ENCODE measurements at places on chromosomes 1 and 21. TPM values are rescaled to one million over a fixed set of nuclear protein-coding genes. Genes with fewer than 3 reads are reported as not detected.
A peak's percentile ranks its signal among the peaks of the same experiment; 100 is the strongest.

GRCh38 chr1:47764461-47765046, 232.6 kb downstream of the TRABD2B start:
- no peak for DNase-seq
- H3K36me3 ChIP-seq, result no peaks in the 10 kb centered on the region
- H3K4me1 ChIP-seq, result no peaks in the 10 kb centered on the region
- no peak overlapping the region for H3K27ac ChIP-seq
- no peak overlapping the region for H3K4me3 ChIP-seq
- H3K27me3 ChIP-seq, result peaks cover 2% of the 10 kb centered on the region

Gene ARHGEF16
- total RNA-seq, result not detected

Gene CYP4Z1
- total RNA-seq, result not detected

- H3K27ac ChIP-seq, result no peak overlapping the region
- H3K36me3 ChIP-seq, result peaks cover 31% of the 10 kb centered on the region
- no peak for DNase-seq
- H3K27me3 ChIP-seq, result no peaks in the 10 kb centered on the region
- H3K4me3 ChIP-seq, result no peak overlapping the region
These were observed 19.2 kb downstream of the MAST2 start for GRCh38 chr1:45822644-45823043.

DNA sequence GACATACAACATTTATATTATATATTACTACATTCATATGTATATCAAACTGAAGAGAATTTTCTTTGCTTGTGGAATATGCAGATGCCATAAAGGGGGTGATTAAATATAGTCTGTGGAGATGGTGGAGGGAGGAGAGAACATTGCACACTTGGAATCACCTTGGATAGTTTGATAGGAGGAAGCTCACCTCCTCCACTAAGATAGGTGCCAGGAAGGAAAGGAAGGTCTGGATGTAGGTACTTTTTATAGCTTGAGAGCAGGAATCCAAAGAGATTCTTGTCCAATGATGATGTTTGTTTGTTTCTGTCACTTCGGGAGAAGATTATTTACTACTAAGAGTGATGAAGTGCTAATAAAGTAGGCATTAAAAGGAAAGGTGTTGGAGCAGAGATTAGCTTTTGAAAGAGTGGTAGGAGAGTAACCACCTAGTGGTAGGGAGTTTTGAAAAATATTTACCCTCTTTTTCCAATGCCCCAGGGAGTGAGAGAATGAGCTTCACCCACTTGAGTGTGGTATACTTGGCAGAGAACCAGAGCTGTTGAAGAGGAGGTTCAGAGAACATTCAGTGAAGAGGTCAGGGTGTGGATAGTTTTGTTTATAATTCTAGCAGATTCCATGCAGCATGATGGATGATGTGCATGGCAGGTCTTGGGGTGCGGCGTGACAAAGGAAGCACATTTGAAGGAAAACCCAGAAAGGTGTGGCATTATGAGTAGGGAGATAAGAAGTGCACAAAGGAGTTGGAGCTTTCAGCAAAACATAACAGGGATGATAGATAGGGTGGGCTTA, 145.0 kb downstream of the PATJ start:
- no peaks in the 10 kb centered on the region for H3K27me3 ChIP-seq
- DNase-seq, result no peak
- no peak overlapping the region for H3K4me3 ChIP-seq
- no peak overlapping the region for H3K27ac ChIP-seq

DNA sequence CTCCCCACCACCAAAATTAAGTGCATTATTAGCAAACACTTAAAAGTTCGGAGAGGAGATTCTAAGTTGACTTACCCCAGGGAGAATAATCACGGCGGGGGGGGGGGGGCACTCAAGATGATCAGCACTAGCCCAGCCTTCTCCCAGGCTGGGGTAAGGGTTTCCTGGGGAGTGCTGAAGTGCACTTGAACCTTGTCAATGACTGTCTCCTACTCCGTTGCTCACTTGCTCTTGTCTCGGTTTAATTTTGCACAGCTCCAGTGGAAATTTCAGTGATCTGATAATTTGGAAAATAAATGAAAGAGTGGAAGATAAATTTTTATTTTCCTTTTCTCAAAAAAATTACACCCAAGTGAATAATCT, 59.2 kb downstream of the PBX1 start:
- no peak for DNase-seq
- H3K27ac ChIP-seq, result no peak overlapping the region
- no peaks in the 10 kb centered on the region for H3K27me3 ChIP-seq
- no peaks in the 10 kb centered on the region for H3K36me3 ChIP-seq

- peaks cover 46% of the 10 kb centered on the region for H3K36me3 ChIP-seq
- H3K4me3 ChIP-seq, result no peak overlapping the region
- no peaks in the 10 kb centered on the region for H3K27me3 ChIP-seq
- no peak for DNase-seq
- no peak overlapping the region for H3K27ac ChIP-seq
- peaks cover 21% of the 10 kb centered on the region for H3K4me1 ChIP-seq
These were observed 34.0 kb downstream of the EPRS1 start for GRCh38 chr1:220012259-220012658.

GRCh38 chr1:240987928-240988327, 369.1 kb downstream of the RGS7 start:
- no peak for DNase-seq
- H3K4me1 ChIP-seq, result no peaks in the 10 kb centered on the region
- no peak overlapping the region for H3K4me3 ChIP-seq
- no peaks in the 10 kb centered on the region for H3K27me3 ChIP-seq
- H3K27ac ChIP-seq, result no peak overlapping the region

DNA sequence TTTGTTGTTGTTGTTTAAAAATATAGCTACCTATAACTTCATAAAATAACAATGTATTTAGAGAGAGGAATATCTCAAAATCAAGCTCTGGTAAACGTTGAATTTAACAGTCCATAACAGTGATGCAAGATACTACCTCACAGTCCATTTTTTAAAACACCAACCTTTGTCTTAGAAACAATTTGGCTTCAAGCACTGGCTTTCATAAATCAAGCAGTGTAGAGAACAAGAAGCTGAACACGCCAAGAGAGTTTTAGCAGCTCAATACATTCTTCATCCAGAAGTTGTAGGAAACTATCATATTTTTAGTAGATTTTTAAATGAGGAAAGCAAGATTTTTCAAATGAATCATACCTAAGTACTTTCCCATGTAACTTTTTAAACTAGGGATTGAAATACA, 334.3 kb upstream of the ADAMTS5 start:
- H3K27me3 ChIP-seq, result no peaks in the 10 kb centered on the region
- no peaks in the 10 kb centered on the region for H3K4me1 ChIP-seq

- no peaks in the 10 kb centered on the region for H3K4me1 ChIP-seq
- DNase-seq, result no peak
- no peaks in the 10 kb centered on the region for H3K36me3 ChIP-seq
- no peak overlapping the region for H3K4me3 ChIP-seq
- no peaks in the 10 kb centered on the region for H3K27me3 ChIP-seq
- H3K27ac ChIP-seq, result no peak overlapping the region
These were observed 62.9 kb downstream of the SEC16B start for GRCh38 chr1:177907000-177907399.

Gene SSBP3
- 88.7 TPM for total RNA-seq

DNA sequence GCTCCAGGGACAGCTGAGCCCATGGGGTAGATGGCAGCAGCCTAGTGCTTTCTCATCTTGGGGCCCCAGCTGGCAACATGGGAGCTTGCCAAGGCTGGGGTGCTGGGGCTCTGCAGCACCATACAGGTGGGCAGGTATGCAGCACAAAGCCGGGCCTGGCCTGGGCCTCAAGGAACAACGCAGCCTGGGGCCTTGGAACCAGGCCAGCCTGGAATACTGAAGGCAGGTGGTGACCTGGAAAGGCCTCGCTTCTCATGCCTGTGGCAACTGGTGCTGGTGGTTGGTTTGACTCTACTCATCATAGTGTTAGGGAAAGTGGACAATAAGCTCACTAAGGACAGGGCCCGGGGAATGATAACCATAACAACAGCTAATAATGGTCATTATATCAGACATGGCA, 27.0 kb upstream of the SDHB start:
- no peaks in the 10 kb centered on the region for H3K36me3 ChIP-seq
- no peak overlapping the region for H3K27ac ChIP-seq
- no peak for DNase-seq

Gene TRIM62
- 9.9 TPM for total RNA-seq

Gene BNIPL
- total RNA-seq, result 2.0 TPM

GRCh38 chr1:27400082-27400962, 7.9 kb downstream of the GPR3 start:
- no peak overlapping the region for H3K4me3 ChIP-seq
- no peak for DNase-seq
- no peaks in the 10 kb centered on the region for H3K27me3 ChIP-seq
- no peak overlapping the region for H3K27ac ChIP-seq
- no peaks in the 10 kb centered on the region for H3K36me3 ChIP-seq
- peaks cover 11% of the 10 kb centered on the region for H3K4me1 ChIP-seq

Gene TFF3
- not detected for total RNA-seq

DNA sequence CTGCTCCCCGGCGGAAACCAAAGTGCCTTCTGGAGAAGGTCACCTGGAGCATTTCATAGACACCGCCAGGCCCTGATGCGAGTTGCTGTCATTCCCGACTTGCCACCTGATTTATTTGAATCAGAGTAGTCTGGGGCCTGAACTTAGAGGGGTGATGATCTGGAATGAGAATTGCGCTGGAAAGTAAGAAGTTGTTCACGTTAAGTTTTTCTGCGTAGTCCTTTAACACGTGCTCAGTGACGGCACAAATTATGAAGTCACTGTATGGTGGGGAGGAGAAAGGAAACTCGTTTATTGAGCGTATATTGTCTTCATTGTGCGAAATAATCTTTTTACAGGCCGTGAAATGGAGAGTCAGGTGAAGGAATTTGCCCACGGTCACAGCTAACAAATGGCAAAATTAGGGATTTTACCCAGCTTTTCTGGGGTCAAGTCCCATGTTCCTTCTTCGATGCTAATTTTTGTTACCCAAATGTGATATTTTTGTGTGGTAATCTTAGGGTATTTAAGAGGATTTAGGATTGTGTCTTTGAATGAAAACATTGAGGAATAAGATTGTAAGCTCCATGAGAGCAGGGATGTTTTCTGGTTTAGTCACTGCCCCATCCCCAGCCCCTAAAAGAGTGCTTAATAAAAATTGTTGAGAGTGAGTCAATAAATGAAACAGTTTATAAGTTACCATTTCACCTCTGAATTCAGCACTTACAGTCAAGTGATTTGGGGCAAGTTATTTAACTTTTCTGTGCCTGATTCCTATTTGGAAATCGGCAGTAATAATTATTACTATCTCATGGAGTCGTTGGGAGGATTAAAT, 46.4 kb upstream of the NBL1 start:
- peak overlapping the region; percentile 94 for H3K4me3 ChIP-seq
- peaks cover 52% of the 10 kb centered on the region for H3K4me1 ChIP-seq
- no peak for DNase-seq
- H3K36me3 ChIP-seq, result peaks cover 16% of the 10 kb centered on the region
- H3K27me3 ChIP-seq, result no peaks in the 10 kb centered on the region

Gene RGS1
- total RNA-seq, result 35.7 TPM

- H3K4me3 ChIP-seq, result no peak overlapping the region
- H3K27ac ChIP-seq, result no peak overlapping the region
- DNase-seq, result peak; percentile 71
- no peaks in the 10 kb centered on the region for H3K36me3 ChIP-seq
- H3K27me3 ChIP-seq, result peaks cover 13% of the 10 kb centered on the region
- peaks cover 19% of the 10 kb centered on the region for H3K4me1 ChIP-seq
These were observed 88.3 kb upstream of the SELENON start for GRCh38 chr1:25711555-25712298.

- peaks cover 3% of the 10 kb centered on the region for H3K27me3 ChIP-seq
- no peaks in the 10 kb centered on the region for H3K36me3 ChIP-seq
- H3K4me3 ChIP-seq, result no peak overlapping the region
- H3K4me1 ChIP-seq, result no peaks in the 10 kb centered on the region
- DNase-seq, result no peak
These were observed 388.8 kb downstream of the NTNG1 start for GRCh38 chr1:107529511-107530149.

- no peaks in the 10 kb centered on the region for H3K36me3 ChIP-seq
- no peak overlapping the region for H3K27ac ChIP-seq
- no peak overlapping the region for H3K4me3 ChIP-seq
These were observed 46.1 kb upstream of the KAZN start for GRCh38 chr1:14552246-14552965.

DNA sequence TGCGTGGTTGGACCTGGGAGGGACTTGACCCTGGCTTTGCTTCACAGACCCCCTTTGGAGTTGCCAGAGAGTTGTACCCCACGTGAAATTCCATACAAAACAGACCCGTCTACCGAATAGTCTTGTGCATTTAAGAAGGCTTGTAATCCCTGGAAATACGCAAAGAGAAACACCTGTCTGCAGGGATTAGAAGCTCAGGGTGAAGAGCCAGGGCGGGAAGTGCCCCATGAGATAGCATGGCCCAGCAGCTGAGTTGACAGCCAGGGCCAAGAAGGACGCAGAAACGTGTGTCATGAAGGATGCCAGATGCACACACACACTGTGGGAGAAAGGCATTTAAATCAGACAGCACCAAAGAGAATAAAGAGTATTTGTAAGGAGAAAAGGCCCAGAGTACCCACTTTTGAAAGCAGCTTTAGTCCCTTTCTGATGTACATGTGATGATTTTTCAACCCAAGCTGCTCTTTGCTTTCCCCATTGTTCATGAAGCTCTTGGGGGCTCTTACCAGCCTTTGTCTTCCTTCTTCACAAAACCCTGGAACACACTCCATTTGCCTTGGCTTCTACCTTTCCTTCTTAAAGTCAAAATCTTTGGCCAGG, 46.6 kb downstream of the PCP4 start:
- no peaks in the 10 kb centered on the region for H3K36me3 ChIP-seq
- H3K4me1 ChIP-seq, result no peaks in the 10 kb centered on the region
- H3K4me3 ChIP-seq, result no peak overlapping the region
- no peak for DNase-seq

Gene CD2
- total RNA-seq, result 444 TPM

- H3K27ac ChIP-seq, result no peak overlapping the region
- H3K4me1 ChIP-seq, result no peaks in the 10 kb centered on the region
These were observed 29.9 kb downstream of the MRAP start for GRCh38 chr21:32328595-32328994.

Gene IPO9
- total RNA-seq, result 64.7 TPM

GRCh38 chr1:17119076-17119772, at the start of gene PADI2:
Gene PADI2 (minus strand): TSS chr1:17119451. CDS start chr1:17119371, 80 bp downstream.
- H3K27ac ChIP-seq, result no peak within 1 kb of the TSS
- no peaks in the 10 kb centered on the region for H3K4me1 ChIP-seq
- H3K27me3 ChIP-seq, result peaks cover 52% of the 10 kb centered on the region
- no peaks in the 10 kb centered on the region for H3K36me3 ChIP-seq
- H3K4me3 ChIP-seq, result no peak within 1 kb of the TSS
- DNase-seq, result peak; percentile 58

Gene SOAT1
- 84.5 TPM for total RNA-seq

Data from activated CD8-positive, alpha-beta memory T cell treated with anti-CD3 and anti-CD28 coated beads, Interleukin-2, amount 10 ng/mL, durations not matched to agents 7 days and 5 days (primary cell).